ENCODE measurements at places on chromosomes 16 and 17.

DNA sequence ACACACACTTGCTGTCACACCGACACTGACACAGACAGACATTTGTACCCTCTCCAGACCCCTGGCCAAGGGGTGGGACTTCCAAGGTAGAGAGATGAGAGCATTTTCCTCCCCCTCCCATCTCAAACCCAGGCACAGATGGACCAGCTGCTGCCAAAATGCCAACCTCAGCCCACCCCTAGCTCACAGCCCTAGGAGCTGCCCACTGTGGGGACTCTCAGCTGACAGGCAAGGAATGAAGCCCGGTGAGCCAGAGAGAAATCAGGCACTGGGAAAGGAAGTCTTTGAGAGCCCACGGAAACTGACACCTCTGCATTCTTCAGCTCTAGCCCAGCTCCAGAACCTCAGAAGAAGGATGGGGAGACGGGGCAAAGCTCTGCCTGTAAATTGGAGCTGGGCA, 2.8 kb downstream of the ETV4 start:
- DNase-seq = no peak

GRCh38 chr16:15587152-15587825, 55.7 kb downstream of the MARF1 start:
- DNase-seq = no peak

- DNase-seq = no peak
Observed at GRCh38 chr17:19374136-19374535, 4.2 kb upstream of the MAPK7 start.

DNA sequence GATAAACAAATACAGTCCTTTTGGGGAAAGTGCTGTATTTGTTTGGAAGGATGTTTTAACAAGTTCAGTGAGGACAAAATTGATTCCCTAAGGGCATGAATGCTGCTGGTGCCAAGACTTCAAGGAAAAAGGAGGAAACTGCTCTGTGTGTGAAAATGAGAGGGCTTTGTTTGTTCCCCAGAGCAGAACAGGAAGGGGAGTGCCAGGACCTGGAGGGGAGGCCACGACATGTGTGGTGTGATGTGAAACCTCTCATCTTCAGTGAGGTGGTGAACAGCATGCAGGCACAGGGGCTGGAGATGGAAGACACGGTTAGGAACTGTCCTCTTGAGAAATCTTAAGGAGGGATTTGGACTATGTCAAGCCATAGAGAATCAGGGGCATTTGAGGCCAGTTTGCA, 46.6 kb upstream of the GRIN2A start:
- DNase-seq = no peak

All from AG10803 (cell line).